CD14-positive monocyte (primary cell): ENCODE measurements at places on chromosomes 12 and 14.
A peak's percentile ranks its signal among the peaks of the same experiment; 100 is the strongest.

GRCh38 chr14:104101651-104102281, 16.3 kb downstream of the ASPG start:
- DNase-seq: no peak

DNA sequence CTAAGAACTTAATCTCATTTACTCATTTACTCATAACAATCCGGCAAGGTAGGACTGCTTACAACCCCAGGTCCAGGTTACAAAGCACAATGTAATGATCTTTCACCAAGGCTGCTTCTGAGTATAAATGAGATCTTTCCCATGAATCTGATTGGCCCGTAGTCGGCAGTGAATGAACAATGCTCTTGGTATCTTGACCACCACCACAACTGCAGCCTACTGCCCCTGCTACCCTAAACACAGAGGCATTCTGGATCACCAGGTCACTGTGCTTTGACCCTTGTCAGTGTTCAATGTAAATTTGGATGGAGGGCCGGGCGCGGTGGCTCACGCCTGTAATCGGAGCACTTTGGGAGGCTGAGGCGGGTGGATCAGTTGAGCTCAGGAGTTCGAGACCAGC, 15.9 kb downstream of the FAM181A start:
- no peak for DNase-seq

DNA sequence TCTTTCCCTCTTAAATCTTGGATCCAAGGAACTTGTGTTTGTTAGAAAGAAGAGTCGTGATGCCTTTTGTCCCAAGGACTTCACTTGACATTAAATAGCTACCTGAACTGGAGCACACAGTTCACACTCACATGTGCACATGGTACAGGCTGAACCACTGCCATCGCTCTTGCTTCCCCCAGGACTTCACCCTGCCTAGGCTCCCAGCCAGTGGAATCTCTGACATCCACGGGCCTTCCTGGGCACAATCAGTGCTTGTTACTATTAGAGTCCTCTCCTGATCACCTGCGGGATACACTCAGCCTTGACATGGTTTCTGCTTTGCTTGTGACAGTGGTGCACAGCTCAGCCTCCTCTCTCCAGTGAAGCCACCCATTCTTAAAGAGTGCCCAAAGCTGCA, 49.1 kb upstream of the KCNA5 start:
- DNase-seq: no peak

DNA sequence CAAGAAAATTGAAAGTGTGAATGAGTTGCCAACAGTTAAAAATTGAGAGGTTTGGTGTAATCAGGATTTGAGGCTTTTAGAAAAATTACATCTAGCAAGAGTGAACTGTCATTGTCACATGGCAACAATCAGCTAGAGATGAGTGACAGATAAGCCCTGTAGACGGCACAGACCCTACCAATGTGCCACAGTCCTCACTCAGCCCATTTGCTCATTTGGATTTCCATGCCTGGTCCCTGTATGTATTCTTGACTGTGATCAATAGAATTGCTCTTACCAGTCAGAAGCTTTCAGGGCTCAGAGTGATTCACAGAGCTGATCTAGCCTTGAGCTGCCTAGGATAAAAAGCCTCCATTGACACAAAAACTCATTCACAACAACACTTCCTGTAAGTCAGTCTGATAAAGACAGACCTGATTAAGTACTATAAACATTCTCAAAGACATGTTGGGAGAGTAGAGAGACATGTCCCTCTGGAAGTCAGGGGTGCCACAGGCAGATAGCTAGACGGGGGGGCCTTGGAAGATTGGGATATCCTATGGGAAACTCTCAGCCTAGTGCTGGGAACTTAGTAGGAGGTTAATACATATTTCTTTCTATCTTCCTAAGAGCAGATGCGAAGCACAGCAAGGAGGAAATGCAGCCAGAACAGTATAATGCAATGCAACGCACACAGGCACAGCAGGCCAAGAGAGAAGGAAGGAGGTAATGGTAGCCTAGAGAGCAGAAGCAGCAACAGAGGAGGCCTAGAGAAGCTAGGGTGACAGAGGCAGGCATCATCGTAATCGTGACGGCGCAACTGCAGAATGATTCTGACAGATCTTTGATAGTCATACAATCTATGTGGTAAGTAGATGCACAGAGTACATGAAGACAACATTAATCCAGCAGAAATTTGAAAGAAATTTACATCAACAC, 2.0 kb upstream of the PELI2 start:
- DNase-seq: peak; percentile 61

DNA sequence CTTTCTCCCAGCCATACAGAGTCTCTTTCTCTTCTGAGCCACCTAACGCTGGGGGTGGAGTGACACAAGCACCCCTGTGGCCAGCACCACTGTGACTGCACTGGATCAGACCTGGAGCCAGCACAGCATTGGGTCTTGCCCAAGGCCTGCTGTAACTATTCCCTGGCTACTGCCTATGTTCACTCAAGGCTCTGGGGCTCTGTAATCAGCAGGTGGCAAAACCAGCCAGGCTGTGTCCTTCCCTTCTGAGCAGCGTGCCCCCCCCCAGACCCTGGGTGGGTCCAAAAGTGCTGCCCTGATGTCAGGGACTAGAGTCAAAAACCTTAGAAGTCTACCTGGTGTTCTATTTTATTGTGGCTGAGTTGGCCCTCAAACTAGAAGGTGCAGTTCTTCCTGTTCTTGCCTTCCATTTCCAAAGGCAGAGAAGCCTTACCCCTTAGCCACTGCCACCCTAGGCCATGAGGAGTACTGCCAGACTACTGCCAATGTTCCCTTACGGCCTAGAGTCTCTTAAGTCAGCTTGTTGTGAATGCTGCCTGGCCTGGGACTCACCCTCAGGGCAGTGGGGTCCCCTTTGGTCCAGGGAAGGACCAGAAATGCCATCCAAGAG, 49.9 kb downstream of the PELI2 start:
- no peak for DNase-seq

DNA sequence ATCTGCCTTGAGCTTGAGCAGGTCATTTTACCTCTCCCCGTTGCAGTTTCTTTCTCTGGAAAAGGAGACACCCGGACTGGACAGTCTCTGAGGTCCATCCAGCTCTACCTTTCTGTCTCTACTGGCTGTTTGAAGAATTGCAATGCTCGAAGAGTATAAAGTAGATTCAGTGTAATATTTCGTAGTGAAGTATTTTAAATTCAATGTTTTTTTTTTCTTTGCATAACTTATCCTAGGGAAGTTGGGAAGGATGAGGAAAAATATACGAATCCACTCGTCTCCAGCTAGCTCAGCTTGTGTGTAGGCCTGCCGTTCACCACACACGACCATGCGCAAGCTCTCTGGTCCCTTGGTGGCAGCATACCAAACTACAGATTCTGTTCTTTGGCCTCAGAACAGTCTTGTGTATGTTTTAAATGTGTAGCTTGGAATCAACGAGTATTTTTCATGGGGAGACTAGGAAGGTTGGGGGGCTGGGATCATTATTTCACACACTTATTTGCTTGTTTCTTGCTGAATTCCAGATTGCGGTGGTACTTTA, 307.9 kb downstream of the CACNA1C start:
- no peak for DNase-seq

GRCh38 chr12:1947081-1947480, 28.6 kb upstream of the CACNA2D4 start:
- DNase-seq: no peak

DNA sequence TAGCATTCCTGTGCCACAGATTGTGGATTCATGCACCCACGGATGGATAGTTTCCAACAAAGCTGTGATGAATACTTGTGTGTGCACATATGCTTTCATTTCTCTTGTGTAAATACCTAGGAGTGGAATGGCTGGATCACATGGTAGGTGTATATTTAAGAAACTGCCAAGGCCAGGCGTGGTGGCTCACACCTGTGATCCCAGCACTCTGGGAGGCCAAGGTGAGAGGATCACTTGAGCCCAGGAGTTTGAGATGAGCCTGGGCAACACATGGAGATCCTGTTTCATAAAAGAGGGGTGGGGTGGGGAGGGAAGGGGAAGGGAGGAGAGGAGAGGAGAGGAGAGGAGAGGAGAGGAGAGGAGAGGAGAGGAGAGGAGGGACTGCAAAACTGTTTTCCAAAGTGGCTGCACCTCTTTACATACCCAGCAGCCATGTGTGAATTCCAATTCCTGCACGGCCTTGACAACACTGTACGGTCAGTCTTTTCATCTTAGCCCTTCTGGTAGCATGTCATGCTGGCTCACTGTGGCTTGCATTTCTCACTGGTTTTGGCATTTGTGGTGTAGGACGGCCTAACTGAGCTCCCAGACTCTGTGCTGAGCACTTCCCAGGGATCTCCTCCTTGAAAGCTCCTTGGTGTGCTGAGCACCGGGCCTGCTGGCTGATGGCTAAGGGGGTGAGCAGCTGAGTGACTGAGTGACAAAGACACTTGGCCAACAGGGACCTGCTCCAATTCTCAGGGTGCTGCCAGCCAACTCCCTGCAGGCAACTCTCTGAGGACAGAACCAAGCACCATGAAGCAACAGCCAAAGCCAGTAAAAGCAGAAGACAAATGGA, 27.9 kb downstream of the SYNE3 start:
- DNase-seq: no peak

DNA sequence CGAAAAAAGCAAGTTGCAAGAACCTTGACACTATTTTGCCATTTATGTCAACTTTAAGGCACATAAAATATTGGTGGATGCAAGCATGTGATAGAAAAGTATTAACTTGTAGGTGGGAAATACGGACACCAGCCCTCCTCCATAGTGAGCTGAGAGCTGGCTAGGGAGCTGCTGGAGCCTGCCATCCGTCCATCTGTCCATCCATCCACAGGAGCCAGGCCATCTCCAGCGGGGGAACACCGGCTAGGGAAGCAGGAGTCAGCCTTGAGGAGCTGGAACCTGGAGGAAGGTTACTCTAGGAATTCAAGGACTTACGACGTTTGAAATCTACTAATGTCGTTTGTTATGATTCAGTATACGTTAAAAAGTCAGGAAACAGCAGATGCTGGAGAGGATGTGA, 120.7 kb upstream of the C14orf180 start:
- no peak for DNase-seq

GRCh38 chr14:86543521-86543920, 1013.6 kb downstream of the FLRT2 start:
- no peak for DNase-seq

DNA sequence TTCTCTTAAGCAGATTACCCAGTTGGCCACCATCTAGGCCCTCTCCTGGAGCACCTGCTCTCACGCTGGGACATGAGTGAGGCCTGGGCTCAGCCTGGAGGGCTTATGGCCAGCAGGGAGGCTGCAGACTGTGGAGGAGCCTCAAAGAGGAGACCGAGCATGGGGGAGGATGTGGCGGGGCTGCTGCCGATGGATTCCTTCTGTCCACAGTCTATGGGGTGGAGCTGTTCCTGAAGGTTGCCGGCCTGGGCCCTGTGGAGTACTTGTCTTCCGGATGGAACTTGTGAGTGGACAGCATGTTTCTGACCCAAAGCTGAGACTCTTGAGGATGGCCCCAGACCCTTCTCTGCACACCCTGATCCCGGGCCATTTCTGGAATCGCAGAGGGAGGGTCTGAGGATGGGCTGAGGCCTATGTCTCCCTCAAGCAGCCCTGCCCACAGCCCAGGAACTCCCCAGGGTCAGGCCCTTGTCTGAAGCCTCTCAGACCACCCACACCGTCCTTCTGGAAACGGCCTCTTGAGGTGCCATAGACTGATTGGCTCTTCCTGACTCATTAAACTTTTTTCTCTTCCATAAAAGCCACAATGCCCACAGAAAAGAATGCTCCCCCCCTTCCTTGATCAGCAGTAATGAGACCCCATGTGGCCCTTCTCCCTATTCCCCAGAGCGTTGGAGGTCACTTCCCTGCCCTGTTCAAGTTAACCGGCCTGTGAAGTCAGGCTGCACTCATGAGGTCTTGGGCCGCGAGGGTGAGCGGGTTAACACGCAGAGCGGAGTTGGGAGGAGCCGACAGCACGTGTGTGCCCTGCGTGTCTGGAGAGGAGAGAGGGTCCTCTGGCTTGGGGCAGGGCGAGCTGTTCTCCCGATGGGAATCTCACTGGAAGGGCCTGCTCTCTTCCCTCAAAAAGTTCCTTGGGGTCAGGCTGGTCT, 49.0 kb downstream of the SLC8B1 start:
- no peak for DNase-seq

DNA sequence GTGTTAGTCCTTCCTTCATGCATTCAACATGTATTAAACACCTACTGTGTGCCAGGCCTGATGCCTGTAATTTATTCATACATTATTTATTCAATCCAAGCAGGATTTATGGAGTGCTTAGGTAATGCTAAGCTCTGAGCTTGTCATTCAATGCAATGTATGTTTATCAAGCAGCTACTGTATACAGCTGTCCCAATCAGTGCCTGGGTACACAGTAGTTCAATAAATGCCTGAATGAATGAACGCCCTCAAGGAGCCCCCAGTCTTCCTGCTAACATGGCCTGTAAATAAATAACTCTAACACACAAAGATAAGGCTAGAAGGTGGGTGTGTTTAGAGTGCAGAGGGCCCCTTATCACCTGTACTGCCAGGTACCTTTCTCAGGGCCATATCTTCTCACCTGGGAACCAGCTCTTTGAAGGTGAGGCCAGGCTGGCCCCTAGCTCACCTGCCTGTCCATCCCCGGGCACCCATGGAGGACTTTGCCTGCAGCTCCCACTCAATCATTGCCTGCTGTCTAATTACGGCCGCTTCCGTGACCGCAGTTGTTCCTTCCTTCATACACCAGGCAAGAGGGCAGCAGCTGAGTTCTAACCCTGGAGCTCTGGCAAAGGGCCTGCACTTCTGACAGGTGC, 20.0 kb upstream of the KDM2B start:
- no peak for DNase-seq

GRCh38 chr12:42967850-42968249, 378.3 kb upstream of the PRICKLE1 start:
- no peak for DNase-seq

DNA sequence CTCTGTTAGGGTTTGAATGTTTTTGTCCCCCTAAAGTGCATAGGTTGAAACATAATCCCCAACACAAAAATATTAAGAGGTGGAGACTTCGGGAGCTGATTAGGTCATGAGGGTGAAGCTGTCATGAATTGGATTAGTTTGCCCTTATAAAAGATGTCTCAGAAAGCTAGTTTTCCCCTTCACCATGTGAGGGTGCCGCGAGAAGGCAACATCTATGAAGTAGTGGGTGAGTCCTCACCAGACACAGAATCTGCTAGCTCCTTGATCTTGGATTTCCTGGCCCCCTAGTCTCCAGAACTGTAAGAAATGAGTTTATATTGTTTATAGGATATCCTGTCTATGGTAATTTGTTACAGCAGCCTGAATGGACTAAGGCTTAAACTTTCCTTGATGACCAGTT, 301.5 kb upstream of the ATP2B1 start:
- no peak for DNase-seq

DNA sequence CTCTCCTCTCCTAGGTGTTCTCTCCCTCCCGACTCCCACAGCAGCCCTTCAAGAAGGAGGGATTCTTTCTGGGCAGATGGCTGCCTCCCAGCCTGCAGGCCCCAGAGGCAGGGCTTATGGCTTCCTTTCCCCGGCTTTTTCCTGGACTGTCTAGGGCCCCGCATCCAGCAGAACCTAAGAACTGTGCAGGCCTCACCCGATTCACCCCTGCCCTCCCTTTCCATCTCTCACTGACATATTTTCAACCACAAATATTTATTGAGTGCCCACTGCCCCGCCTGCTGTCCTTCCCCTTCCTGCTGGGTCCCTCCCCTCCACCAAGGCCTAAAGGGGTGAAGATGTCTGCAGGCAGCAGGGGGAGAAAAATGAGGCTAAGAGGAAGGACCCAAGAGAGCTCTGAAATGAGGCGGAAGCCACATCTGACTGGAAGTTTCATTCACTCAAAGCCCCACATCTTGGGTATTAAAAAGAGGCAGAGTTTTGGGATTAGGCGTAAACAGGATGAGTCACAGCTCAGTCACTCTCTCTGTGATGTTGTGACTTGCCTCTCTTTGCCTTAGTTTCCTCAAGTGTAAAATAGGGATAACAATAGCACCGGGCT, 2.9 kb downstream of the SCNN1A start:
- DNase-seq: peak; percentile 71
